ENCODE measurements at places on chromosomes 7 and 10. TPM values are rescaled to one million over a fixed set of nuclear protein-coding genes. Genes with fewer than 3 reads are reported as not detected.

TMEM106B gene
- 31.2 TPM for total RNA-seq

COA1 gene
- 32.0 TPM for total RNA-seq

LIPF gene
- total RNA-seq: 3.4 TPM

AIFM2 gene
- total RNA-seq: 3.9 TPM

SLC13A1 gene
- total RNA-seq: not detected

UCMA gene
- total RNA-seq: not detected

GDF2 gene
- total RNA-seq: not detected

PHKG1 gene
- total RNA-seq: 2.5 TPM

FAM25C gene
- not detected for total RNA-seq

ZNF33B gene
- total RNA-seq: 33.4 TPM

SPAM1 gene
- total RNA-seq: not detected

HTR5A gene
- 1.2 TPM for total RNA-seq

CADPS2 gene
- total RNA-seq: 3.2 TPM

CCDC3 gene
- total RNA-seq: 17.2 TPM

CLDN4 gene
- 0.25 TPM for total RNA-seq

PLPP4 gene
- 15.0 TPM for total RNA-seq

SPDYE2 gene
- not detected for total RNA-seq

CRTAC1 gene
- total RNA-seq: 6.6 TPM

LIPJ gene
- total RNA-seq: 0.74 TPM

EGR2 gene
- total RNA-seq: 0.74 TPM

DGKI gene
- total RNA-seq: 92.0 TPM

RAMP3 gene
- 6.1 TPM for total RNA-seq

MYO1G gene
- total RNA-seq: 0.25 TPM

CFTR gene
- total RNA-seq: 0.25 TPM

ZNF282 gene
- 25.3 TPM for total RNA-seq

CXCL12 gene
- total RNA-seq: 15.0 TPM

ANLN gene
- total RNA-seq: 12.8 TPM

TMEM72 gene
- total RNA-seq: not detected

ASAH2 gene
- total RNA-seq: 2.2 TPM

PNLIP gene
- not detected for total RNA-seq

RSPH10B gene
- total RNA-seq: 2.7 TPM

ZNF503 gene
- 0.98 TPM for total RNA-seq

NUTM2D gene
- 7.9 TPM for total RNA-seq

NUTM2E gene
- total RNA-seq: 2.2 TPM

LLCFC1 gene
- total RNA-seq: not detected

CREB5 gene
- 6.1 TPM for total RNA-seq

KNDC1 gene
- 9.8 TPM for total RNA-seq

PRSS37 gene
- not detected for total RNA-seq

FAM25G gene
- total RNA-seq: not detected

TMEM229A gene
- total RNA-seq: 0.74 TPM

PHF14 gene
- total RNA-seq: 152 TPM

ADIRF gene
- 0.98 TPM for total RNA-seq

OR2A1 gene
- total RNA-seq: under 0.01 TPM

ZNF679 gene
- not detected for total RNA-seq

LRRD1 gene
- total RNA-seq: 0.74 TPM

CCDC146 gene
- 11.8 TPM for total RNA-seq

CYP3A7 gene
- not detected for total RNA-seq

OSBPL3 gene
- 3.9 TPM for total RNA-seq

CALHM1 gene
- total RNA-seq: not detected

NPY4R2 gene
- under 0.01 TPM for total RNA-seq

CDC14C gene
- total RNA-seq: not detected

OR2F1 gene
- under 0.01 TPM for total RNA-seq

NT5C3A gene
- total RNA-seq: 67.1 TPM

AKR1C4 gene
- total RNA-seq: not detected

CFAP69 gene
- 6.9 TPM for total RNA-seq

TCAF2 gene
- total RNA-seq: 0.49 TPM

SFTPA1 gene
- not detected for total RNA-seq

FBXL13 gene
- 3.9 TPM for total RNA-seq
